ENCODE measurements at places on chromosomes 13 and 19.

GRCh38 chr13:26540334-26540733 is 17.1 kb upstream of the WASF3 start:
- no peak for DNase-seq

DNA sequence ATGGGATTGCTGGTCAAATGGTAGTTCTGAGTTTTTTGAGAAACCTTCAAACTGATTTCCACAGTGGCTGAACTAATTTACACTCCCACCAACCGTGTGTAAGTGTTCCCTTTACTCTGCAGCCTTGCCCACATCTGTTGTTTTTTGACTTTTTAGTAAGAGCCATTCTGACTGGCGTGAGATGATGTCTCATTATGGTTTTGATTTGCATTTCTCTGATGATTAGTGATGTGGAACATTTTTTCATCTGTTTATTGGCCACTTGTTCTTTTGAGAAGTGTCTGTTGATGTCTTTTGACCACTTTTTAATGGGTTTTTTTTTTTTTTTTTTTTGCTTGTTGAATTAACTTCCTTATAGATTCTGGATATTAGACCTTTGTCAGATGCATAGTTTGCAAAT is 4.3 kb downstream of the CAB39L start:
- DNase-seq = no peak

DNA sequence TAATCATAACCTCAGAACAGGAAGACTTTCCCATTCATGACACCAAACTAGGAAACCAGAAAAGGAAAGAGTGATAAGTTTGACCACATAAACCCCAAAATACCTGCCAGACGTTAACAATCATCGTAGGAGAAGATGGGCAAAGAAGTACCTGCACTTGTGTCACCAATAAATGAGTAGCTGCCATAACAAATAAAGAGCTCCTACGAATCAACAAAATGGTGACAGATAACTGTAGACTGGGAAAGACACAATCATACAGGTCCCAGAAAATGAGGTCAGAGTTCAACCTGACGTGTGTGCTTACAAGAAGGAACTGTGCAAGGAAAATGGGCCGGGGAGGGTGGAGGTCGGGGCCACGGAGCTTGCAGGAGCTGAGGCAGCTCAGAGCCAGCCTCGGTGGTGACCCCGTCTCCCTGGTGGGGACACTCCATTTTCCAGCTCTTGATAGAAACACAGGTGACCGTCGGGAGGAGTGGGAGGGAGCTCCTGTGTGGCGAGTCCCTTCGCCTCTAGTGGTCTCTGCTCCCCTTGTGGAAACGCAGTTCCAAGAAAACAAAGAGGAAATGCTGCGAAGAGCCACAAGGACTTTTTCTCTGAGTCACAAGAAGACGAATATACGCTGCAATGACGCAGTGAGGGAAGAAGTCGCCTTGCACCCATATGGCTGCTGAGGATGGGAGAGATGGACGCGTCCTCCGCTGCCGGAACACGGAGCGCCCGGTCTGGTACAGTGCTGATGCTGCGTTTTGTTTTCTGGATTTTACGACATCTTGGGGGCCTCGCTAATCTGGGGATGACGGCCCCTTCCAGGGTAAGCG is 9.5 kb downstream of the PIP5K1C start:
- DNase-seq = no peak

DNA sequence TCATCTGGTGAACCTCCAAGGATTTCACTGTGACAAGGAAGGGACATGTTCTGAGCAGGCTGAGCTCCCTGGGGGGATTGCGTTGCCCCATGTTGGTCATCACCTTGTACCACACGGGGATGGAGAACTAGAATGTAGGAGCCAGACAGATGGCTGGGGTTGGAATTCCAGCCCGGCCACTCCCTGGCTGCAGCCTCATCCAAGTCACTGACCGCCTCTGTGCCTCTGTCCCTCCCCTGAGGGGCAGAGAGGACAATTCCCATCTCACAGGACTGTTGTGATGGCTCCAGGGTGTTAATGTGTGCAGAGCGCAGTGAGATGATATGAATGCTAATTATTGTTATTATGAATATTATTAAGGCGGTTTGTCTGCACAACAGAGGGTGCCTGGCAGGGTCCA is 24.1 kb downstream of the ADGRL1 start:
- no peak for DNase-seq

DNA sequence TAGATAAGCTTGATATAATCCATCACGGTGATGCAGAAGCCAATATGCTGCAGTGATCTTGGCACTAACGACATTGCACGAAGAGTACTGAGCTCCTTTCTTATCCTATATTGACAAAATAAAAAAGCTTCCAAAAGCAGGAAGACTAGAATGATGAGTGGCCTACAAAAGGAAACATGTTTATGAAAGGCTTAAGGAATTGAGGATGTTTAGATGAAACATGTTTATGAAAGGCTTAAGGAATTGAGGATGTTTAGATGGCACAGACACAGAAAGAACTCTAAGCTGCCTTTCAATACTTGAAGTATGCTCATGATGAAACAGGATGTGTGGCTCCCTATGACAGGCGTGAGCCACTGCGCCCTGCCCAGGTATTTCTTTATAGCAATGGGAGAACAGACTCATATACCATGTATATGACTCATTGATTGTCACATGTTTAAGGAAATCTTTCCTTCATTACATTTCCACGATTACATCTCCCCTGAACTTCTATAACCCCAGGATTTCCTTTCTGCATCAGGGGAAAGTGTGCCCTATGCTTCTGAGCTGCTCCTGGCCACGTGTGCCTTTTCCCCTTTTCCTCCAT is 690.8 kb upstream of the ARGLU1 start:
- DNase-seq = no peak

- no peak for DNase-seq
Measured at GRCh38 chr13:43360892-43361610, 337.7 kb downstream of the DNAJC15 start.

- no peak for DNase-seq
Measured at GRCh38 chr13:114100446-114101357, 31.7 kb downstream of the RASA3 start.

DNA sequence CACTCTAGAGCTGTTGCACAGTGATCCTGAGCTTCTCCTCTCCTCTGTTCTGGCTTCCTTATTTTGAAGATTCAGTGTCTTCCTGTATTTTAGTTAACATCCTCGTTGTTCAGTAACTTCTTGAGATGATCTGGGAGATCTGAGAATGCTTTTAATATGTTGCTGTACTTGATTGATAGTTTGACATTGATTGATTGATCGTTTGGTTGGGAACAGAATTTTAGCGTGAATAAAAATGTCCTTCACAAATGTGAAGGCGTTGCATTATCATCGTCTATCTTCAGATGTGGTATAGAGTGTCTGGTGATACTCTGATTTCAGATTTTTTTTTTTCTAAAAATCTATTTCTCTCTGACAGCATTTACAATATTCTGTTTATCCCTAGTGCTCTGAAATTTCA is 80.1 kb upstream of the KLF12 start:
- no peak for DNase-seq

DNA sequence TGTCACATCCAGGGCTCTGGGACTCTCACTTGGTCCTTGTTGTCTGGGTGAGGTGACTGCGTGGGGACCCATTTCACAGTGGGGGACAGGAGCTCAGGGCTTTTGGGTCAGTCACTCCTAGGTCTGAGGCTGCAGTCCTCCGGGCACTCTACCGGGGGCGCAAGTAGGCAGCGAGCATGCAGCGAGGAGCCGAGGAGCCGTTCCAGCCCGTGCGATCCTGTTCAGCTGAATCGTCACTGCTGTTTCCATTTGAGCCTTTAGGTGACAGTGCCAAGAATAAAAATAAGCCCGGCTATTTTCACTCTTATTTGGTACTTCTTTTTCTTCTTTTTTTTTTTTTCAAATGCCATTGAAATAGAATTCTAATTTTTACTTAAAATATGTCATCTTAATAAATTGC is 126.5 kb downstream of the ZNF536 start:
- DNase-seq = no peak

DNA sequence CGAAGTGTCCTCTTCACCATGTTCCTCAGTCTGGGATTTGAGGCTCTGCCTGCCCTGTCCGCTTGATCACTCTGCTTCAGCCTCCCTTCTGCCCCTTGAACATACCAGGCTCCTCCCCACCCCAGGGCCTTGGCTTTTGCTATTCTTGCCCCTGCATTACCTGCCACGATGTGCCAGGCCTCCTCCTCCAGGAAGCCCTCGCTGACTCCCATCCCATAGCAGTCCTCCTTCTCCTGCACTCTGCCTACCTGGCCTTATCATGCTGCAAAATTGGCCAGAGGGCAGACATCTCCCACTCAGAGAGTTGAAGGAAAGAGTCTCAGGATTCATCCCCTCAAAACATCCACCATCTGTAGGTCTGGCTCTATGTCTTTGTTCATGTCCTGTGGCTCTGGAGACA is 2.2 kb downstream of the YJEFN3 start:
- no peak for DNase-seq

- DNase-seq = peak; percentile 57
Measured at GRCh38 chr19:7349961-7350711, 1.4 kb downstream of the ARHGEF18 start.

- peak; percentile 55 for DNase-seq
Measured at GRCh38 chr13:41352935-41353840, 42.1 kb downstream of the NAA16 start.

GRCh38 chr19:46978171-46978869 is 41.3 kb upstream of the NPAS1 start:
- DNase-seq = no peak

GRCh38 chr13:96533408-96533807 is 443.5 kb downstream of the HS6ST3 start:
- no peak for DNase-seq

DNA sequence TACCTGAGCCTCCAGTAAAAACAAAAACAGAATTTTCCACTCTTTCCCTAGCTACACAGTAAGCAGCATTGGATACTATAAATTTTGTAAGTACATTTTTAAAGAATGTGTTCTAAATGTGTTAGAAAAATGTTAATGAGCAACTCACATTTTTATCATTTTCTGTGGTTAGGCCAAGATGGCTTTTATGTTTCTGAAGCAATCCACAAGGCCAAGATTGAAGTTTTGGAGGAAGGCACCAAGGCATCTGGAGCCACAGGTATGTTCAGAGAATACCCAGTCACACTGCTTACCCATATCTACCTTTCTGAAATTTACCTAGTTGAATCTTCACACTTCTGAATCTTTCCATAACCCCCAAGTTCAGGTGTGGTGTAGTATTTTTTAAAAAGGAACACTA is 21.6 kb downstream of the SERPINE3 start:
- no peak for DNase-seq

DNA sequence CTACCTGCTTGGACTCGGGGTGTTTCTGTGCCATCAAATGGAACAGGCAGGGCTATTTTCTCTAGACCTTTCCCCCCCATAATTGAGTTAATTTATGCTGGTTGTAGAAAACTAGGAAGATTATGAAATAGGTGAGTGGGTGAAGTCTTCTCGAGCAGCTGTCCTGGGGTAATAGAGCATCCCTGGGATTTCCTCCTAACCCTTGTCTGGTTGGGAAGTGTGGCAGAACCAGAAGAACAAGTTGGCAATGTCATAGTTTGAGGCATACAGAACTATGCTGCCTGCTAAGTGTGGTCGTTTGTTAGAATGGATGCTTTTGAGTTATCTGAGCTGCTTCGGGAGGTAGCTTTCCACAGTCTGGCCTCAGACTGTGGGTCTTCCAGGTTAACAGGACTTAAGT is 3.7 kb downstream of the GATAD2A start:
- DNase-seq = no peak

DNA sequence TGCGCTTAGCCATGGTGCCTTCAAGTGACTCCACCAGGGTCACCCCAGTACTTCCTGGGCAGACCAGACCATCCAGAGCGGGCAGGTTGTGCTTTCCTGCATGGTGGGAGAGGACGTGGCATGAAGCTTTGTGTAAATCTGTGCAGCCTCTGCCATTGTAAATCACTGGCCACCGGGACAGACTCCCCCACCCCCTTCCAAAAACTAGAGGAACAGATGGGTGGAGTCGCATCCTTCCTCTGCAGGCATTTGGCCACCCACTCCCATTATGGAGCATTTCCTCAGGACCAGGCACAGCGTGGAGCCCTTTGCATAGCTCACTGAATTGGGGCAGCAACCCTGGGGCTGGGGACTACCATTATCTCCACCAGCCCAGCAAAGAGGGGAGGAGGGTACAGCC is 8.2 kb downstream of the BCKDHA start:
- DNase-seq = no peak

DNA sequence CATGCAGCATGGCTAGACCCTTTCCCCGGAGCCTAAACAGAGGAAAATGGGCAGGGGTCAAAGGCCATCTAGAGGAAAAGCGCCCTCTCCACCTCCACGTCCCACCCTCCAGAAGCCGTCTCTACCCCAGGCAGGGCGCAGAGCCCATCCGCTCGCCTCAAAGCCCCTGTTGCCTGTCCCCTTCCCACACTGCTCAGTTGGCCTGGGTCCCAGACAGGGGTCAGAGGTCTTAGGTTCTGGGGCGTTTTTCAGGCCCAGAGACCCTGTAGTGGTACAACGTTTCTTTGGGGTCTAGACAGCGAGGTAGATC is 285 bp downstream of the TMEM143 start:
- DNase-seq = no peak

DNA sequence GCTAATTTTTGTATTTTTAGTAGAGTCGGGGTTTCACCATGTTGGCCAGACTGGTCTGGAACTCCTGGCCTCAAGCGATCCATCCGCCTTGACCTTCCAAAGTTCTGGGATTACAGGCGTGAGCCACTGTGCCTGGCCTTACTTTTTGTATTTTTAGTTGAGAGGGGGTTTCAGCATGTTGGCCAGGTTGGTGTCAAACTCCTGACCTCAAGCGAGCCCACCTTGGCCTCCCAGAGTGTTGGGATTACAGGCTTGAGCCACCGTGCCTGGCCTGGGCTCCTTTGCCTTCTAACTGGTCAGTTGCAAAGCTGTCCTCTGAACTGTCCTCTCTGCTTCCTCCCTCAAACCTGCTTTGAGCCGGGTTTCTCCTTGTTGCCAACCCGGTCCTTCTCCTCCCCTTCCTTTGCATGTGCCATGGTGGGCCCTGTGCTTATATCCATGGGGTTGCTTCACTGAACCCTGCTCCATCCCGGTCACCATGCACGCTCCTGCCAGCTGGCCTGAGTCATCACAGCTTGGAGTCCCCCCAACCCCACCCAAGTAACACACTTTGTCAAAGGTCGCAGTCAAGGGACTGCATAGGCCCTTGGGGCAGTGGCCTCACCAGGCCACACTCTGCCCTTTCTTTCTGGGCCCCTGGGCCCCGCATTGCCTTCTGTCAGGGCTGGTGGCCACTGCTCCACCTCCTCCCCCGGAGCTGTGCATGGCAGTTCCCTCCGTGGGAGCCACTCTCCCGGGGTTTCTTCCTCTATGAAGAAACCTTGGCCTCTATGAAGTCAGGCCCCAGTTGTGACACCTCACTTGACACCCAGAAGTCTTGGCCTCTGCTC is 21.2 kb downstream of the WTIP start:
- DNase-seq = no peak

- no peak for DNase-seq
Measured at GRCh38 chr13:98286799-98287198, 109.7 kb upstream of the RNF113B start.

DNA sequence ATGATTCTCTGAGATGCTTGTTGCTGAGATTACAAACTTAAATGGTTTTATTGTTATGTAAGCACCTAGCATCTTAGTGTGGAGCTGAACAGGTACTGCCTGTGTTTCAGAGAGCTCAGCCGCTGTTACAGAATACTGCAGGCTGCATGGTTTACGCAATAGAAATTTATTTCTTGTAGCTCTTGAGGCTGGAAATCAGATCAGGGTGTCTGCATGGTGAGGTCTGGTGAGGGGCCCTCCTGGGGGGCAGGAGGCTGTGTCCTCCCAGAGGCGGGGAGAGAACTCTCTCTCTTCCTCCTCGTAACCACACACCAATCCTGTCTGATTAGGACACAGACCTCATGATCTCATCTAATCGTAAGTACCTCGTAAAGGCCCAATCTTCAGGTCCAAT is 13.1 kb downstream of the ATP11A start:
- no peak for DNase-seq
